ENCODE measurements at places on chromosomes 2 and 18.

DNA sequence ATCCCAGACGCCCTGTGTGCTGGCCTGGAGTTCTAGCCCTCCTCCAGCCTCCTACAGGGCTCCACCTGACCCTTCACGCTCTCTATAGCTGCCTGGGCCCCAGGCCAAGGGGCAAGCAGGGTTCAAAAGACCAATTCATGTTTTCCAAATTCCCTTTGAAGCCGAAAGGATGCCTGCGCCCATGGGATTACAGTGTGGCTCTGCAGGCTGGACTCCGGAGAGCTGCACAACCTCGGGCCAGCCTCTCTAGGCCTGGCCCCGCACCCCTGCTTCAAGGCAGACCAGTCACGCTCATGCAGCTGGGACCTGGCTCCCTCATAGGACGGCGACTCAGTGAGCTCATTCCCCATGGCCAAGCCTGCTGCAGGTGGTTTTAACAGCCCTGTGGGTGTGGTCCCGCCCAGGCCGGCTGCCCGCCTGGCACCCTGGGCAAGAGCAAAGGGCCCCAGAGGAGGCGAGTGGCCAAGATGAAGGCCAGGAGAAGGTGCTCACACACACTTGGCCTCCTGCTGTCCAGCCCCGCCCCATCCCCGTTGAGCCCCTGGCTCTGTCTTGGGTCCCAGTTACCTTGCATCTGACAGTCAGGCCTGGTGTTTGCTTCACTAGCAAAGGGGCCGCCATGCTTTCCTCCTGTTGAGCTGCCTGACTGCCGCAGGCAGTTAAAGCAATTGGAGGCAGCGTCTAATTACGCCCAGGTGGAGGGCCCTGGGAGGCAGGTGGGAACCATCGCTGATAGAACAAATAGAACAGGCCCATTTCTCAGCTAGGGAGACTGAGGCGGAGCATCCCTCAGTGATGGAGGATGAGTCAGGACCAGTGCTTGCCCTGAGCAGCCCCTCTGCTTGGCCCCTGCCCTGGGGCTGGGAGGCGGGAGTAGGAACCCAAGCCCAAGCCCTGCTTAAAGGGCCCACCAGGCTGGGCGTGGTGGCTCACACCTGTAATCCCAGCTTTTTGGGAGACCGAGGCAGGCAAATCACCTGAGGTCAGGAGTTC is 56.9 kb downstream of the SMAD7 start:
- no peak for DNase-seq

DNA sequence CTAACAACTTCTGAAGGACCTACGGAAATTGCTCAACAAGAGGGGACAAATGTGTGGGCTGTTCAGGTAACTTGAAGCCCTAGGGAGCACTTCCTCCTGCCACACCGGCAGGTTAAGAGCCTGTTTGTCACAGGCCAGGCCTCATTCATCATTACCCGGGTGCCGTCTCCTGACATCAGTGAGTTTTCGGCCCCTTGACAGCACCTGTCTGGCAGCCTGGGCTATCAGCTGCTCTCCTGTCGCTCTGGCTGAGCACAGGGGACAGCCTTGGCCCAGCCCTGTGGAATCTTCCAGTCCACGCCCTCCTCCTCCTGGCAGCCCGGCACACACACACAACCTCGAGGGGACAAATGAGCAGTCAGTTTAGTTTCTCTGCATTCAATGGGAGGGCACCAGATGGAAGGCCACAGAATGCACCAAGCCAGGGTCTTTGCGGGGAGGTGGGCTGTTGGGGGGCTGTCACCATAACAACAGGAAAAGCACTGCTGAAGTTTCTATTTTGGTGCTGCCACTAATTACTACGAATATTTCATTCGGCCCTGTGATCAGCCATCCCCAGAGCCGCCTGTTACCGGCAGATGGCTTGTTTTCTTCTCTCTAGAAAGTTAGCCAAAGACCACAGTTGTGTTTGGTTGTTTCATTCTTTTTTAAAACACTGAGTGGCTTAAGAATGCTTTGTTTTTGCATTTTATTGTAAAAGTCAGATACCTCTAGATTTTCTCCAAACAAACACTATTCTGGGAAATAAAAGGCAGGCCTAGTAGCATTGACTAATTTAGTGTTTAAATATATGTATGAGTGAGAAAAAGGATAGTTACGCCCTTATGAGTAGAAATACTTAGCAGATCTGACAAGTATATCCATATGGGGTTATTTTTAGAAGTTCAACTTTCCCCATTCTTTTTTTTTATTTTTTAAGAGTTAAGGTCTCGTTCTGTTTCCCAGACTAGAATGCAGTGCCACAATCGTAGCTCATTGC is 189.9 kb upstream of the NDUFV2 start:
- DNase-seq: no peak

- no peak for DNase-seq
Observed at GRCh38 chr2:43367012-43367782, 140.8 kb upstream of the ZFP36L2 start.

DNA sequence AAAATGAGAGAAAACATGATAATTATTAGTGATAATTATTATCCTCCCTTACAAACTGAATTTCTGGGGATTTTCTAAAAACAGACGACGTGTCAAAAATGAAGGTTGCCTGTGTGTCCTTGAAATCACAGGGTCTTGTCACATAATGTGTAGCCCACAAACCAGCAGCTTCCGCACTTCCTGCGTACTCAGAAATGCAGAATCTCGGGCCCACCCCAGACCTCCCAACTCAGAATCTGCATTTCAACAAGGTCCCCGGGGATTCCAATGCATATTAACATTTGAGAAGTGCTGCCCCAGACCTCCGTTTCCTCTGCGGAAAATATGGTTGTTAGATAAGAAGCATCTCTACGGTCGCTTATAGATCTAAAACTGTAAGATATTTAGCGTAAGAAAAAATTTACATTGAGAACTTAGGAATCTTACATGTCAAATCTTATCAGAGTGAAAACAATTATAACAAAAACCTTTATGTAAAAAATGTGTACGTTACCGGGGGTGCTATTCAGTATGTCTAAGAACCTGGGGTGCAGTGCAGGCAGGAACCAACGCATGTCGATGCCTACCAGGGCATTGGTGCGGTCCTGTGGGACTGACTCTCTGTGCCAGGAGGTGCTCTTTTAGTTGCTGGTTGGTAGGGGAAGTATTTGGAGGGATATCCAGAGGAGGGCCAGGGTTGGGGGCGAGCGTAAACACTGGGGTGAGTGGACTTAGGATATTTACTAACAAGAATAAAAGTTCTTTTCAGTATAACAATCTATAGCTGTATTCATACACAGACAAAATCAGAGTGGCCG is 15.2 kb downstream of the CDKL4 start:
- DNase-seq: no peak

GRCh38 chr18:61127714-61128467 is 205.3 kb upstream of the CDH20 start:
- no peak for DNase-seq

GRCh38 chr2:39154944-39155343 is 34.1 kb upstream of the SOS1 start:
- DNase-seq: no peak

DNA sequence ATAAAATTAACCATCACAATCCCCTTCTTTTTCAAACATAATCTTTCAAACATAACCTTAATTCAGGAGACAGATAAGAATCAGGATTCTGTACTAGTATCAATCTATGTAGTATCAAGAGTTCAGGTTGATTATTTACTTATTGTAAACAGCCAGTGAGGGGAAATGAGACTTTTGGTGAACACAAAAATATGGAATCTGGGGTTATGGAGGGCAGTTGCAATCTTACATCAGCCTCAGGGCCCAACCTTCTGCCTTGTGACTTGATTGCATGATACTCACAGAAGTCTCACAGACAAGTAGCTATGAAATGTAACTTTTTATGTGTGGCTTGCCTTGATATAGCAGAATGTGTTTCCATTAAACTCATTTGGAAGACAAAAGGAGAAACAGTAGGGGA is 262.7 kb upstream of the THSD7B start:
- no peak for DNase-seq

DNA sequence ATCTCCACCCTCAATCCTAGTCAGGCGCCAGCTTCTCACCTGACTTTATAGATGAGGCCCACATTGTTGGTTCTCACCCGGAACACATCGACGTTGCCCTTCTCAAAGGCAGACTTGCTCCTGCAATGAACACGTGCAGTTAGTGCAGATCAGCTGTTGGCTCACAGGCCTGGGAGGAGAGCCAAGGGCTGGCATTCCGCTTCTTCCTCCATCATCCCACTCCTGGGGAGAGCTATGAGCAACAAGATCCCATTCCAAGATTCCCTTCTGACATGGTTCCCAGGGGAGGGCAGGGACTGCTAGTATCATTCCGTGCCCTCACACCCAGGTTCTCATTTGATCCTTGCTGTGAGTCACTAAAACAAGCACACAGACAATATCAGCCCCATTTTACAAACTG is 15.1 kb downstream of the LOXHD1 start:
- DNase-seq: no peak

DNA sequence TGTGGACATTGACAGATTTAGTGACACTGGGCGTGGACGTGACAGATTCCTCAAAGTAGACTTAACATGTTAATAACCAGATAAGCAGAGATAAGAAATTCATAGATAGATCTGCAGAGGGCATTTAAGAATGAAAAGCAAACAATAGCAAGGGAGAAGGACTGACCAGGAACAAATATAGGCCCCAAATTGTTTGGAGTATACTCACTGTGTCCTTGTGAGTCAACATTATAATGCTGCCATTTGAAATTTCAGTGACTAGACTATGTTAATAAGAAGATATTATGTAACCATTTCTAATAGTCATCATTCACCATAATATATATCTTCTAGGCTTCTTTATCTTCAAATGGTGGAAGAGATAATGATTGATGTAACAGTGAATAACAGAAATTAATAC is 78.1 kb upstream of the SLC38A11 start:
- no peak for DNase-seq

GRCh38 chr2:211259831-211260476 is 703.6 kb downstream of the CPS1 start:
- DNase-seq: no peak

- no peak for DNase-seq
Observed at GRCh38 chr2:14722904-14723570, 90.5 kb downstream of the LRATD1 start.

DNA sequence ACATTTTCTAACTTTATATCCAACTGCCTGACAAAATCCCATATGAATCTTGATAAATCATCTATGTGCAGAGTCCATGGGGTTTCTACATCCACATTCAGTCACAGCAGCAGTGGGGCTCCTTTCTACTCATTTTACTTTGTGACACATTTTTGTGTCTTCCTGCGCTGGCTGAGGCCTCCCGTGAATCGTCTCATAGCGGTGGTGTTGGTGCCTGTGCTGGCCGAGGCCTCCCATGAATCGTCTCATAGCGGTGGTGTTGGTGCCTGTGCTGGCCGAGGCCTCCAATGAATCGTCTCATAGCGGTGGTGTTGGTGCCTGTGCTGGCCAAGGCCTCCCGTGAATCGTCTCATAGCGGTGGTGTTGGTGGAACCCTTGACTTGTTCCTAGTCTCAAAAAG is 17.0 kb downstream of the SNED1 start:
- no peak for DNase-seq

- no peak for DNase-seq
Observed at GRCh38 chr2:128287780-128288735, 30.6 kb downstream of the HS6ST1 start.

Data from T1000 (cell line).